ENCODE measurements at places on chromosomes 5 and 9. TPM values are rescaled to one million over a fixed set of nuclear protein-coding genes. Genes with fewer than 3 reads are reported as not detected.

- H3K4me1 ChIP-seq, result no peaks in the 10 kb centered on the region
- DNase-seq, result peak; percentile 52
- H3K4me3 ChIP-seq, result no peak overlapping the region
These were observed 104.1 kb downstream of the TSSK1B start for GRCh38 chr5:113330533-113331208.

DNA sequence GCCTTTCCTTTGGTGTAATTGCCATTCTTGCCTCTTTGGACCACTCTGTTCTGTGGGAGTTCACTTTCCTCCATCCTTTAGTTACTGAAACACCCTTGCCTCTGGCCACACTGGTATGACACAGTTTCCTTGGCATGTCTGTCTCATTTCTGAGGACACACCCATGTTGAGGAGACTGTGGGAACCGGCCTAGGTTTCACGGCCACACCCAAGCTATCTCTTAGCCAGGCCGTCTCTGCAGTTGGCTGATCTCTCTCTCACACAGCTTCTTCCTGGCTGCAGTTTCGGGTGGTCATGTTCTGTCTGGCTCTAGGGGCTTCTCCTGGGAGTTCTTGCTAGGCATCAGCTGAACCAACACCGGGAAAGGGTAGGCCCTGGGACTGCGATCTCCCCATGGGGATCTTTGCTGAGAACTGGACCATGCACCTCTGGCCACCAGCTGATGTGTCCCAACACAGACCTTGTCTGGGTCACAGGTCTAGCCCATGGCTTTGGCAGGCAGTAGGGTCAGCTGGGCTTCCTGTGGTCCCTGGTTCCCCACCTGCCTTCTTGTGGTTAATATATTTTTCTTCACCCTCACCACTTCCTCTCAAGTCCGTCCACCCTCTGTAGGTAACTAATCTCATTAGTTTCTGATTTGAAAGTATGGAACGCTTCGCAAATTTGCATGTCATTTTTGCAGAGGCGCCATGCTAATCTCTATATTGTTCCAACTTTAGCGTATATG lies 24.9 kb downstream of the ARHGEF37 start:
- H3K4me3 ChIP-seq, result no peak overlapping the region
- no peak for DNase-seq
- H3K27ac ChIP-seq, result peak overlapping the region; percentile 14
- no peaks in the 10 kb centered on the region for H3K27me3 ChIP-seq
- H3K36me3 ChIP-seq, result peaks cover 16% of the 10 kb centered on the region

GRCh38 chr5:177220576-177220975 lies 82.9 kb downstream of the RAB24 start:
- no peak overlapping the region for H3K27ac ChIP-seq
- H3K36me3 ChIP-seq, result no peaks in the 10 kb centered on the region
- H3K4me3 ChIP-seq, result no peak overlapping the region
- H3K4me1 ChIP-seq, result no peaks in the 10 kb centered on the region
- no peak for DNase-seq

DNA sequence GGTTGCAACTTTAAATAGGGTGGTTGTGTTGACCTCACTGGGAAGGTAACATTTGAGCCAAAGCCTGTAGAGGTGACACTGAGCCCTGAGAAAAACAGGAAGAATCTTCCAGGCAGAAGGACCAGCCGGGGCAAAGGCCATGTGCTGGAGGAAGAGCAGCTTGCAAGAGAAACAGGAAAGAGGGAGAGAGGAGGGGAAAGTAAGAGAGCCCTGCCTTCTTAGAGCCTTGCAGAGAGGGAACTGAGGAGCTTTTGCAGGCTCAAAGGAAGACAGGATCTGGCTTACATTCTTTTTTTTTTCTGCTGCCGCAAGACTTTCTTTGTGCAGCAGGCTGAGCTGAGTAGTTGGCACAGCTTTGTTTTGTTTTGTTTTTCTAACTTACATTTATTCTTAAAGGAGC lies 17.4 kb downstream of the C9orf153 start:
- no peaks in the 10 kb centered on the region for H3K36me3 ChIP-seq
- no peak overlapping the region for H3K4me3 ChIP-seq
- no peak for DNase-seq
- H3K4me1 ChIP-seq, result peaks cover 3% of the 10 kb centered on the region
- no peaks in the 10 kb centered on the region for H3K27me3 ChIP-seq
- H3K27ac ChIP-seq, result no peak overlapping the region

DNA sequence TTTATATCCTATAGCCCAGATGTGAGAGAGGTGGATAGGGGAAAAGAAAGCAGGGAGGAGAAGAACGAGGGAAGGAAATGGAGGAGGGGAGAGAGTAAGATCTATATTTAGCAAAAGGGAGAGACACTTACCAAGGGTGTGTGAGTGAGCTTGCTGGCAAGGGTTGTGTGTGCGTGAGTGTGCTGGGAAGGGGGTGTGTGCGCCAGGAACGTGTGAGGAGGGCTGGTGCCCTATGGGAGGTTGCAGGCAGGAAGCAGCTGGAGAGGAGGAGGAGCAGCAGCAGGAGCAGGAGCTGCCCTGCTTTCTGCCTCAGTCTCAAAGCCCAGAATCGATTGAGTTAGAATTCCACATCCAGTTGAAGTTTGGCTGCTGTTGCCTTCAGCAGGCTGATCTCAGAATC lies 148.3 kb upstream of the RUSC2 start:
- no peak overlapping the region for H3K27ac ChIP-seq
- H3K36me3 ChIP-seq, result no peaks in the 10 kb centered on the region
- H3K27me3 ChIP-seq, result no peaks in the 10 kb centered on the region
- no peak for DNase-seq

GRCh38 chr9:14307989-14308852 lies 5.7 kb downstream of the NFIB start:
- H3K4me1 ChIP-seq, result peaks cover 8% of the 10 kb centered on the region
- no peak for DNase-seq
- peak overlapping the region; percentile 73 for H3K4me3 ChIP-seq
- no peaks in the 10 kb centered on the region for H3K36me3 ChIP-seq
- H3K27me3 ChIP-seq, result no peaks in the 10 kb centered on the region
- H3K27ac ChIP-seq, result peak overlapping the region; percentile 49

DNA sequence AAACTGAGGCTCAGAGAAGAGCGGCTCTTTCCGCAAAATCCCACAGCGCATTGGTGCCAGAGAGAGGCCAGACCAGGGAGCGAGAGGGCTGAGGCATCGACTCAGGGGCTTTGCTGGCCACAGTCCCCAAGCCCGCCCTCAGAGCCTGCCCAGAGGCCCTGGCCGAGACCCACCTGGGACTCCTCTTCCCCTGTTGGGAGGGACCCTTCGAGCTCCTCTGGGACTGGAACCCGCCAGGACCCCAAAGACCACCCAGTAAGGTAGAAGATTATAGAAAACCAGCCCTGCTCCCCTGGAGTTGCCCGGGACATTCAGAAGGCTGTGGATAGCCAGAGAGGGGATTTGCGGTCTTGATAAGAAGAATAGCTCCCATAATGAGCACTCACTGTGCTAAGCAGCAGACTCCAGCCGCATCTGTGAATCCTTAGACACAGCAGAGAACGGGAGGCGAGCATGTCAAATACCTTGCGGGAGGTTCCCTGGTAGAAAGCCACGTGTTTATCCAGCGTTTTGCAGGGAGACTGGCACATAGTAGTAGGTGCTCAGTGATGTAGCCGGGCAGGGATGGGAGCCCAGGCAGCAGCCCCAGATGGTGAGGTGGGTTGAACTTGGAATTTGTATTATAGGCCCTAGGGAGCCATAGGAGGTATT lies 651 bp upstream of the AK1 start:
- peaks cover 9% of the 10 kb centered on the region for H3K4me1 ChIP-seq
- peak overlapping the region; percentile 93 for H3K4me3 ChIP-seq
- no peak for DNase-seq
- H3K36me3 ChIP-seq, result no peaks in the 10 kb centered on the region

GRCh38 chr9:117574099-117574498 lies 130.1 kb upstream of the TLR4 start:
- H3K4me1 ChIP-seq, result no peaks in the 10 kb centered on the region
- no peaks in the 10 kb centered on the region for H3K27me3 ChIP-seq
- no peak overlapping the region for H3K27ac ChIP-seq
- no peaks in the 10 kb centered on the region for H3K36me3 ChIP-seq

DNA sequence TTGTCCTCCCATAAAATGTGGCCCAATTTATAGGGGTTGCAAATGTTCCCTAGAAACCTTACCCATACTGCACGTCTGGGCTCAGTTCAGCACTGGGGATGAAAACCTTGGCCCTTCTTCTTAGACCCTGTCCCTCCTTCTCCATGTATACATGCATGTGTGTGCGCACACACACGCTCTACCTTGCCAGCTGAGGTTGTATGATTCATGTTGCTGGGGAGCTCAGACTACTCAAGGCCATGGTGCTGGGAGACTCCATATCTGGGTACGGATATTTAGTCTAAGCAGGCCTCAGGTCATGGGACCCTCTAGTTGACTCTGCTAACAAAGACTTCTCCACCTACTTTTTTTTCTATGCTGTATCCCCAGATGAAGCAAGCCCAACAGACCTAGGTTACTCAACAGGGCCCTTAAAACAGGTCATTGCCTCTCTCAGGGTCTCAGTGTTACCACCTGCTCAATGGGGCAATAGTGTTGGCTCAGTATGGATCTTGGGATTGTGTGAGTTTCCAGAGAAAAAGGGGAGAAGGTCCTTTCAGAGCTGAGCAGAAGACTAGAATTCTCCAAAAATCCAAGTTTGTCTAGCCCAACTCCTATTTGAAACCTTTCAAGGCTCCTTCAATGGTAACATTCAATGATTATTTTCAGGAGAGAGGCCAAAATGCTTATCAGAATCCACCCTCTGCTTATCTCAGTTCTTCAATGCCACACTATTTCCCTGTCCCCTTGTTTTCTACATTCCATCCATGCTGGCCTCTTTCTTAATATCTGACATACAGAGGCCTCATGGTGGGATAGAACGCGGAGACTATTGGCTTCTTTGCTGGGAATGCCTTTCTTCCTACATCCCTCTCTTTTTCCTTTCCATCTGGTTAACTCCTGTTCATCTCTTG lies 123.6 kb upstream of the PITX1 start:
- no peaks in the 10 kb centered on the region for H3K4me1 ChIP-seq
- H3K27me3 ChIP-seq, result no peaks in the 10 kb centered on the region
- no peak overlapping the region for H3K4me3 ChIP-seq
- no peaks in the 10 kb centered on the region for H3K36me3 ChIP-seq
- H3K27ac ChIP-seq, result no peak overlapping the region
- DNase-seq, result no peak

DNA sequence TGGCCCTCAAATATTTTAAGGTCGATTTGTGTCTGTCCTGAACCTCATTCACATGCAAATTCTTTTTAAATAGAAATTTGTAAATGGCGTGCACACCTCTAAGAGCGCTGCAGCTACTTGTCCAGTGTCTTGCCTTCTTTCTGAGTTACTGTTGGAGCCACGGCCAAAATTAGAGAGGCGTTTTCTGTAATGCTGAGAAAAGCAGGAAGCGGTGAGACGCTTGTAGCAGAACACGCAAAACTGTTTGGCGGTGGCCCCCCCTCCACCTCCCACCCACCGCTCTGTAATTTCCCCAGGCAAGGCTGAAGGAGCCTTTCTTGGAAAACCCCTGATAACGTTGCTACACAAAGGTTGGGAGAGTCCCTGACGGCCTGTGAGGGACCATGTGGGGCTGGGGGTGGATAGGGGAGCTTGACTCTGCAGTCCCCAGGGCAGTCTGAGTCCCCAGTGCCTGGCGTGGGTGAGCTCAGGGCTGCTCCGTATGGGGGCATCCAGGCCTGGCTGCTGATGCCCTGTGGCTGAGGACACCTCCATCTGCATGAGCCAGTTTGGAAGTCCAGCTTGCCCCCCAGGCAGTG lies 96.5 kb downstream of the GADD45G start:
- DNase-seq, result no peak
- H3K27ac ChIP-seq, result no peak overlapping the region
- H3K4me1 ChIP-seq, result no peaks in the 10 kb centered on the region
- H3K4me3 ChIP-seq, result no peak overlapping the region
- H3K27me3 ChIP-seq, result no peaks in the 10 kb centered on the region

- DNase-seq, result no peak
- H3K27ac ChIP-seq, result peak overlapping the region; percentile 63
- H3K27me3 ChIP-seq, result no peaks in the 10 kb centered on the region
- H3K4me1 ChIP-seq, result no peaks in the 10 kb centered on the region
- no peak overlapping the region for H3K4me3 ChIP-seq
These were observed 180.5 kb upstream of the TUT7 start for GRCh38 chr9:86534572-86535258.

DNA sequence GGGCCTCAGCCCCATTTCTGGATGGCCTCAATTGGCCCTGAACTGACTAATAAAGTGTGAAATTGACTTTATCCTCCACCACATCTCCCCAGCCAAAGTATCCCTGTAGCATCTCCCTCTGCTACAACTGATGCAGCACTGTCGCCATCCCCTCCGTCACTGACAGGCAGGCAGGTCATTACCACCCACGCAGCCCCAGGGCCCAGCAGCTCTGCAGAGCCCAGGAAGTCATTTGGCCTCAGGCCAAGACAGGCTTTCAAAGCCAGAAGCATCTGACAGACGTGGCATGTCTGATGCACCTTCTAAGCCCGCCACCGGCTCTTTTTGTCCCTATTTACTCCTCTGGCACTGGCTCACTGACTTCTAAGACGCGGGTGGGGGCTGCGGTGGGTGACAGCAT lies 65.3 kb downstream of the ARHGEF37 start:
- H3K4me1 ChIP-seq, result no peaks in the 10 kb centered on the region
- H3K36me3 ChIP-seq, result no peaks in the 10 kb centered on the region
- H3K27ac ChIP-seq, result no peak overlapping the region
- no peak overlapping the region for H3K4me3 ChIP-seq
- no peak for DNase-seq

- no peak for DNase-seq
- no peak overlapping the region for H3K4me3 ChIP-seq
- H3K27me3 ChIP-seq, result no peaks in the 10 kb centered on the region
- no peaks in the 10 kb centered on the region for H3K36me3 ChIP-seq
- peak overlapping the region; percentile 1 for H3K27ac ChIP-seq
These were observed 11.3 kb downstream of the NINJ1 start for GRCh38 chr9:93122721-93123221.

DNA sequence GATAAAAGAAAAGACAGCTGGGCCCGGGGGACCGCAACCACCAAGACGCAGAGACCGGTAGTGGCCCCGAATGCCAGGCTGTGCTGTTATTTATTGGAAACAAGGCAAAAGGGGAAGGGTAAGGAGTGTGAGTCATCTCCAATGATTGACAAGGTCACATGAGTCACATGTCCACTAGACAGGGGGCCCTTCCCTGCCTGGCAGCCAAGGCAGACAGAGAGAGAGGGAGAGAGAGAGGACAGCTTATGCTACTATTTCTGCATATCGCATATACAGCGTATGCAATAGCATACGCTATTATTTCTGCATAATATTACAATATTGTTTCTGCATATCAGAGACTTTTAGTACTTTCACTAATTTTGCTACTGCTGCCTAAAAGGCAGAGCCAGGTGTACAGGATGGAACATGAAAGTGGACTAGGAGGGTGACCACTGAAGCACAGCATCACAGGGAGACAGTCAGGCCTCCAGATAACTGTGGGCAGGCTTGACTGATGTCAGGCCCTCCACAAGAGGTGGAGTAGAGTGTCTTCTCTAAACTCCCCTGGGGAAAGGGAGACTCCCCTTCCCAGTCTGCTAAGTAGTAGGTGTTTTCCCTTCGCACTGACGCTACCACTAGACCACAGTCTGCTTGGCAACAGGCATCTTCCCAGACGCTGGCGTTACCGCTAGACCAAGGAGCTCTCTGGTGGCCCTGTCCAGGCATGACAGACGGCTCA lies 50.3 kb downstream of the RFX3 start:
- no peak overlapping the region for H3K4me3 ChIP-seq
- no peaks in the 10 kb centered on the region for H3K27me3 ChIP-seq
- H3K27ac ChIP-seq, result no peak overlapping the region
- no peak for DNase-seq

ENHO gene
- total RNA-seq, result 5.4 TPM

FAM219A gene
- total RNA-seq, result 8.2 TPM

IFNB1 gene
- not detected for total RNA-seq

PCDHB10 gene
- 4.6 TPM for total RNA-seq

OTP gene
- 0.15 TPM for total RNA-seq

DRD1 gene
- total RNA-seq, result not detected

TRAF2 gene
- 3.4 TPM for total RNA-seq

LCN10 gene
- 6.7 TPM for total RNA-seq

OR1J4 gene
- not detected for total RNA-seq

SMIM33 gene
- total RNA-seq, result not detected

All from breast epithelium (tissue), 4 donors.